ENCODE measurements at places on chromosomes 3 and 15.

DNA sequence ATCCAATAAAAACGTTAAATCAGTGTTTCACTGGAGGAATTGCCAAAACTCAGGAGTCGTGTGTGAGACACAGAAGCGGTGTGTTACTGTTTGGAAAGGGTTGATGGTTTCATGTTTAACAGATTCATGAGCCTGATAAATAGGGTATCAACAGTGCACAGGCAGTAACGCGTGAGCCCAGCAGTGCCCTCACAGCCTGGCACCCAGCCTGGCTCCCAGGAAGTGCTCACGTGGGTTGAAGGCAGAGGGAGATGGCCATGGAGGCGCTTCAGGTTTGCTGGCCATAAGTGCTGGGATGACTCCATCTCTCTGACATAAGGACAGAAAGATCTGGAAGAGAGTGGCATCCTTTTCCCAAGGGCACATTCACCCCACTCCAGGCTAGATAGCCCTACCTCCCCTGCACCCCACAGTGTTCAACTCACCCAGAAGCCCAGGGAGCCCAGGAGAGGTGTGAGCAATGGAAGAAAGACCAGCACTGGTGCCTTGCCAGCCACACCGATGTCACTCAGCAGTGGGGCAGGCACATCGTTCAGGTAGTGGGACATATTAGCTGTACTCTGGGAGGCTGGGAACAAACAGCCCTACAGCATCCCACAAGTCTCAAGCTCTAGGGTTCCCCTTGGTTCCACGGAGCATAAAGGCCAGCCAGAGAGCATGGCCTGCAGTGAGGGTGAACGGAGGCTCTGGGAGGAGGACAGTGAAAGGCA, 164.3 kb downstream of the LRRK1 start:
- no peak for DNase-seq

DNA sequence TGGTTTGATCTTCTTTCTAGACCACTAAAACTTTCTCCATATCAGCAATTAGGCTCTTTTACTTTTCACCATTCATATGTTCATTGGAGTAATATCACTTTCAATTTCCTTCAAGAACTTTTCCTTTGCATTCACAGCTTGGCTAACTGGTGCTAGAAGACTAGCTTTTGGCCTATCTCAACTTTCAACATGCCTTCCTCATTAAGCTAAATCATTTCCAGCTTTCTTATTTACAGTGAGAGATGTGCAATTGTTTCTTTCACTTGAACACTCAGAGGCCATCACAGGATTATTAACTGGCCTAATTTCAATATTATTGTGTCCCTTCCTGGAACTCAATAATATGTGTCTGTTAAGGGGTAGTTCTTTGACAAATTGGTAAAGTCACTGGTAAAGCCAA, 42.8 kb upstream of the PLOD2 start:
- no peak for DNase-seq

DNA sequence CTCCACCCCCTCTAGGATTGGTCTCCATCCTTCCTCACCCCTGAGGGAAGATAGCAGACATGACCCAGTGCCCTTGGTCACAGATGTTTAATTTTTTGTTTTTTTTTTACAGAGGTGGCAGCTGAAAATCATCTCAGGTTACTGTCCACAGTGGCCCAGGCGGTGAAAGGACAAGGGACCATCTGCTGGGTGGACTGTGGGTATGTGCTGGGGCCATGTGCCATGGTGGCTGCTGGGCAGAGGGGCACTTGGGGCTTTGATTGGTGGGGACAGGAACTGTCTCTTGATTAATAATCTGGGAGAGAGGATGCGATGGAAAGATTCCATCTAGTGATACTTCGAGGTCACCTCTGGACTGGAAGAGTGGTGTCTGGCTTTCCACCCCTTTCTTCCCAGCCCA, 25.4 kb downstream of the PDIA5 start:
- DNase-seq = no peak

GRCh38 chr3:9291821-9292410, 42.5 kb upstream of the SRGAP3 start:
- DNase-seq = no peak

- no peak for DNase-seq
These were observed 77.0 kb downstream of the TRANK1 start for GRCh38 chr3:36867810-36868209.

GRCh38 chr15:98699591-98700424, 51.5 kb downstream of the IGF1R start:
- DNase-seq = no peak

DNA sequence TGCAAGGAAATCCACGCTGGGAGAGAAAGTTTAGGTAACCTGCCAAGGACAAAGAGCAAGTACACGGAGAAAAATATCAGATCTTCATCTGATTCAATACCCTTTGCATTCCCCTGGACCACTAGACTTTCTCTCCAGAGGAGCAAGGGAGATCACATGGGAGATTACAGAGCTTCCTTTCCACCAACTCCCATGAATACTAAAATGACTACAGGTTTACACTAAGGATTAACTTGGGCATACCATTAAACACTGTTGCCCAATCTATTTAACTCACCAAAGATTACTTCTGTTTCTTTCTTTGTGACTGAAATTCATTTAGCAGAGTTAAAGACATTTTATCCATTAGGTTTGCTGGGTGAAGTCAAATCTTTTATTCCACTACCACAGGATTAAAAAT, 71.2 kb downstream of the RYK start:
- no peak for DNase-seq

DNA sequence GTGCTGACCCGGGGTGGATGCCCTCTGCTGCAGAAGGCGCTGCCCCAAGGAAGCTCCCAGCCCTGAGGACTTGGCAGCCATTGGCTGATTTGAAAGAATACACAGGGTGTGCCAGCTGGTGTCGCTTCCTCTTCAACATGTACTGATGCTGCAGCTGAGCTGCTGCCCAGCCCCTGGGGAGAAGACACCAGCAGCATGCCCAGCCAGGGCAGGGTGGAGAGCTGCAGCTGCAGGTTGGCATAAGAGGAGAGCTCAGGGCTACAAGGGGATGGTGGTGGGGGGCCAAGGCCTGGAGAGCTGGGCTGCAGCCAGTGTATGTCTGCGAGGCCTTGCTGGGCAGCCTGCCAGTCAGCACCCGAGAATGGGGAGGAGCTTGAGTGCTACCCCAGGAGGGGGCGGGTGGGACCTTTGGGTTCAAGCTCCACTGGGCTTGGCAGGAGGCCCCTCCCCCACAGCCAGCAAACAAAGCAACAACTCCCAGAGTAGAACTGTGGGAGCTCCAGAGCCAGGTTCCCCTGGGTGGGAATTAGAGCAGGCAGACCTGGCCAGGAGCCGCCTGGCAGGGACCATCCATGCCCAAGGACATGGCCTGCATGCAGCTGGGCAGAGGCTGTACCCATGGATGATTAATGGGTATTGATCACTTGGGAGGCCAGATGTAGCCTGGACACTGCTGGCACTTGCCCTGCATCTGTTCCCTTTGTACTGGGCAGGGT, 9.2 kb upstream of the SEMA4B start:
- DNase-seq = no peak

DNA sequence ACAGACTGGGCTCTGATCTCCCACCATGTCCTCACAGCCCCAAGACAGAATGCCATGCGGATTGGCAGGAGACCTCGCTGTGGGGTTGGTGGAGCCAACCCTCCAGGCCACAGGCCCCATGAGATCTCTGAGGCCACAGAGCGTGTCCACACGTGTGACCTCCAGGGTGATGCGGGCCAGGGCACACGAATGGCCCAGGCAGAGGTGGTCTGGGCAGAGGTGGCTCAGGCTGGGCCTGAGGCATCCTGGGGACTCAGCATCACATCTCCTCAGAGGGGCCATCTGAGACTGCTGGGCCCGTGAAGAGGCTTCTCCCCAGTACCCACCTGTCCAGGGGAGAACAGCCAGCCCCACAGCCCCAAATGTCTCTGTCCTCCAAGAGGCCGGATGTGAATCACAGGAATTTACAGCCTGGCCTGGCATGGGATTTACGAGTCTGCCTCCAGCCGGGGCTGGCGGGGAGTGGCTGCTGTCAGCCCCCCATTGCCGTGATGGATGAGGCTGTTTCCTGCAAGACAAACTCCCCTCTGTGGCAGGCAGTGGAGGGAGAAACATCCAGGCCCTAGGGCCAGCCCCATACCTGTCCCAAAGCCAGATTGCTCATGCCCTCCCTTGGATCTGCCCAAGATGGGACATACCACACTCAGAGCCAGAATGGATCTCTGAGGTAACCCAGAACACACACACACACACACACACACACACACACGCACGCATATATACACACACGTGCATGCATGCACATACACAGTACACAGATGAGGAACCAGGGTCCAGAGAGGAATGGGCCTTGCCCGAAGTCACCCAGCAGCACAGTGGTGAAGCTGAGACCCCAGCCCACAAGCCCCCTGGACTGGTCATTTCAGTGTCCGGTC, 208.3 kb downstream of the TBC1D2B start:
- DNase-seq = no peak
